ENCODE measurements at places on chromosomes 5 and 9.

GRCh38 chr5:127331890-127332649 lies 41.5 kb downstream of the MEGF10 start:
- DNase-seq: no peak

- no peak for DNase-seq
Observed at GRCh38 chr5:7762267-7762666, 88.7 kb downstream of the CFAP90 start.

GRCh38 chr5:33964132-33964700 lies 20.3 kb downstream of the SLC45A2 start:
- DNase-seq: peak; percentile 21

DNA sequence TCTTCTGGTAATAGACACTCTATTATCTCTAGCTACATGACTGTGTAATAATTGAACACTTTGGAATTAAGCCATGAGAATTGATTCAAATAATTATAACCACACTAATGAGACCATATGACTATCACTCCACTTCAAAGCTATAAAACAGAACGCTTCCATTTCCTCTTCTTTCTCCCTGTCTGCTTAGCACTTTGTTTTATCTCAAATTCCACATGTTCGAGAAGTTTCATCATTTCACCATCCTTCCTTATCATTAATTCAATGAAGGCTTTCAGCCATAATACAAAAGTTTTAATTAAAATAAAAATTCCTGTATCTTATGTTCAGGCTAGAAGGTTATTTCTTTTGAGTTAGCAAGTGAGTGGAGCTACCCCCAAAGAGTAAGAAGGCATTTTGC lies 7.4 kb upstream of the DCTN4 start:
- DNase-seq: no peak

GRCh38 chr5:171569065-171569712 lies 149.7 kb downstream of the FGF18 start:
- DNase-seq: no peak

Data from AG10803 (cell line).